ENCODE measurements at places on chromosomes 4 and X.

DNA sequence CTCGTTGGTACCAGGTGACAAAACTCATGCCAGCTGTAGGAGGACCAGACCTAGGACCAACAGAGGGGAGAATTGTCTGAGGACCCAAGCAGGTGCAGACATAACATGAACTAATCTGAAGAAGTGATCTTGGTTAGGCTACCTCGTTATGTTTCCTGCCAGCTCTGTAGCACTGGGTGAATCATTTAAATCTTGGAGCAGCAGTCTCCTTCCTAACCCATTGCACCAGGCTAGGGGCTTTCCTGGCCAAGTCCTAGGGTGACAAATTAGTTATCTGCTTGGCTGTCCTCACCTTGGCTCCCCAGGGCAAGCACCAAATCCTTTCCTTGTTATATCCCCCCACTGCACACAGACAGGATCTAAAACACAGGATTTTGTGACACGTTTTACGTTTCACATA, 87.8 kb downstream of the WWC2 start:
- H3K27ac ChIP-seq = no peak overlapping the region
- DNase-seq = no peak
- no peaks in the 10 kb centered on the region for H3K27me3 ChIP-seq
- no peaks in the 10 kb centered on the region for H3K36me3 ChIP-seq
- H3K4me3 ChIP-seq = no peak overlapping the region
- H3K4me1 ChIP-seq = no peaks in the 10 kb centered on the region

GRCh38 chrX:82676386-82676785, 831.7 kb upstream of the POU3F4 start:
- H3K27me3 ChIP-seq = no peaks in the 10 kb centered on the region
- H3K4me3 ChIP-seq = no peak overlapping the region
- DNase-seq = no peak
- no peaks in the 10 kb centered on the region for H3K4me1 ChIP-seq
- H3K27ac ChIP-seq = no peak overlapping the region

- peaks cover 28% of the 10 kb centered on the region for H3K4me1 ChIP-seq
- H3K4me3 ChIP-seq = no peak overlapping the region
- H3K27ac ChIP-seq = peak overlapping the region; percentile 62
- H3K27me3 ChIP-seq = no peaks in the 10 kb centered on the region
Observed at GRCh38 chr4:23818097-23818885, 71.6 kb downstream of the PPARGC1A start.

GRCh38 chrX:129686422-129686948, 31.7 kb upstream of the APLN start:
- DNase-seq = peak; percentile 64
- H3K4me1 ChIP-seq = no peaks in the 10 kb centered on the region
- no peaks in the 10 kb centered on the region for H3K36me3 ChIP-seq
- no peaks in the 10 kb centered on the region for H3K27me3 ChIP-seq
- peak overlapping the region; percentile 58 for H3K27ac ChIP-seq

DNA sequence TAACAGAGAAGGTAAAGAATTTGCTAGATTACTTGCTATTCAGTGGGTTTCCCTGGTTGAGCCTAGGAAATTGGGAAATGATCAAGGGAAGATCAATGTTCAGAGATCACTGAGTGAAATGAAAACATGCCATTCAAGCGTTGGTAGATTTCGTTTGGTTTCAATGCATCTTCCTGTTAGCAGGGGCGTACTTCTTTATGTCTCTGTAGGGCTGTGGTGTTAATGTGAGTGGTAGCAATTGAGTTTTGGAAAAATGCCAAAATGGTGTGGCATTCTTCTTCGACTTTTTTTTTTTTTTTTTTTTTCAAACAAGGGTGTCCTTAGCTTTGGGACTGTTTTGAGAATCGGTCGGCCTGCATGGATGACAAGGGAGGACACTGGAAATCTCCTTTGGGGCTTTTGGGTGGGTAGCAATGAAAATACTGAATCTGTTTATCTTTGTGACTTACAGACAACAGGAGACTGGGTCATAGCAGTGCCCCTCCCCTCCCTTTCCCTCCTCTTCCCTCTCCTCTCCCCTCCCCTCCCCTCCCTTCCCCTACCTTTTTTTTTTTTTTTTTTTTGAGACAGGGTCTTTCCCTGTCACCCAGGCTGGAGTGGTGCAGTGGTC, 50.4 kb downstream of the SPRY1 start:
- H3K4me1 ChIP-seq = peaks cover 8% of the 10 kb centered on the region
- no peak for DNase-seq
- H3K27ac ChIP-seq = no peak overlapping the region
- H3K27me3 ChIP-seq = no peaks in the 10 kb centered on the region

GRCh38 chr4:125541836-125542385, 227.2 kb downstream of the FAT4 start:
- no peaks in the 10 kb centered on the region for H3K36me3 ChIP-seq
- no peaks in the 10 kb centered on the region for H3K27me3 ChIP-seq
- no peak for DNase-seq
- H3K27ac ChIP-seq = no peak overlapping the region
- H3K4me1 ChIP-seq = no peaks in the 10 kb centered on the region

DNA sequence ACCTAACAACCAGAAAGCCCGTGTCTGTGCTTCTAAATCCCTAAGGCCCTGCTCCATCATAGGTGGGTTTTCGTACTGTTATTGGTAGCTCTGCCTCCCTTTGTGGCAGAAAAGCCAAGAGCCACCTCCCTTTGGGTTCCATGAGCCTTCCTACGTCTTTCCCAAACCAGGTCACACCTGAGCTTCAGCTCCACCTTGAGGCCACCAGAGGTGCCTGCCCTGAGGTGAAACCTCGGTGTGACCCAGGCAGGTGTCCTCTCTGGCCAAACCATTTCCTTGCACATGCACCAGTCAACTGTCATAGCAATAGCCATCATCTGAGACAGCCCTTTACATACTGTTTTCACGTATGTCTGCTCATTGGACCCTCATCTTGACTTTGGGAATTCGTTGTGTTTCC, 188.0 kb upstream of the RBPJ start:
- H3K27me3 ChIP-seq = no peaks in the 10 kb centered on the region
- no peaks in the 10 kb centered on the region for H3K4me1 ChIP-seq
- no peak overlapping the region for H3K4me3 ChIP-seq
- no peak overlapping the region for H3K27ac ChIP-seq
- no peaks in the 10 kb centered on the region for H3K36me3 ChIP-seq

DNA sequence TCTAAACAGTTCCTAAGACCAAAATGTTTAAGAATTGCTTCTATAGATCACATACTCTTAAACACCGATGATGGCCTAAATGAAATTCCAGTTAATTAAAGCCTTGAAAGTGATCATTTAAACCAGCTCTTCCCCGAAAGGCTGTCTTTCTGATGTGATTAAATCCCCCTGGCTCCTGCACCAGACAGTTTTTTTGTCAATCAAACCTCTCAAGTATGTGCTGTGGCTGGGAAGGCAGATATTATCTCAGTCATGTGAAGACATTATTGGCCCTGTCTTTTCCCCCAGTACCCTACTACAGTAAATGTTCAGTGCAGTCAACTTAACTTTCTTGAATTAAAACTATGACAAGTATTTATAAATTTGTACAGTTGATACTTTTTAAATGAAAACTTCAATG, 121.0 kb upstream of the MYOZ2 start:
- DNase-seq = no peak
- H3K36me3 ChIP-seq = no peaks in the 10 kb centered on the region
- H3K4me1 ChIP-seq = peaks cover 33% of the 10 kb centered on the region
- H3K27me3 ChIP-seq = no peaks in the 10 kb centered on the region
- peak overlapping the region; percentile 2 for H3K27ac ChIP-seq

GRCh38 chr4:171561419-171561818, 251.8 kb upstream of the GALNTL6 start:
- DNase-seq = no peak
- no peaks in the 10 kb centered on the region for H3K4me1 ChIP-seq
- no peaks in the 10 kb centered on the region for H3K27me3 ChIP-seq
- H3K36me3 ChIP-seq = no peaks in the 10 kb centered on the region

DNA sequence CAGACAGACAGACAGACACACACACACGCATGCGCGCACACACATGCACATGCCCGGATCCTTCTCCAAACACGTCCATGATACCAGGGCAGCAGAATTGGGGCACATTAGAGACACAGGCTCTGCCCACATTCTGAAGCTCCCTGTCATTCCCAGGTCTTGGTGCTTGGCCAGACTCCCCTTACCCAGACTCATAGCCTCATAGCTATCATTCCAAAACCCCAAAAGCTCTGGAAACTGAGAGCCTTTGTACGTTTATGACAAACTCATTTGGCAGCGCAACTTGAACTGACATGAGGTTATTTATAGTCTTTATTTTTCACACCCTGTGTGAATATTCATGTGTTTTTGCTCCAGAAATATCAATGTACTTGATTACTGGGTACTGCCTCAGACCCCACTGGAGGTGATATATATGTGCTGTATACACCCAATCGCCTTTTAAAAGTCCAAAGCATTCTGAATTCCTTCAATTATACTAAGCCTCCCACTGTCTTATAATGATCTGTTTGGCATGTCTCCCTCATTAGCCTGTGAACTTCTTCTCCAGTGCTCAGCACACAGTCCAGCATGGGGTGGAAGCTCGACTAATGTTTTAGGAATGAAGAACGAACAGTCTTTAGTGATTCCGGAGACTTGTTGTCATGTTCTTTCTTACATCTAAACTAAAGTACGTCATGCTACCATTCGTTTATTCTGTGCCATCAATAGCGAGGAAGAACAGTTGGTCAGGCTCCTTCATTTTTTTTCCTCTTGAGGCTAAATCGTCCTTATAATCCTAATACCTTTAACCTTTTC, 45.0 kb downstream of the RTL9 start:
- H3K27ac ChIP-seq = no peak overlapping the region
- no peaks in the 10 kb centered on the region for H3K4me1 ChIP-seq
- H3K4me3 ChIP-seq = no peak overlapping the region
- no peak for DNase-seq
- H3K36me3 ChIP-seq = no peaks in the 10 kb centered on the region

DNA sequence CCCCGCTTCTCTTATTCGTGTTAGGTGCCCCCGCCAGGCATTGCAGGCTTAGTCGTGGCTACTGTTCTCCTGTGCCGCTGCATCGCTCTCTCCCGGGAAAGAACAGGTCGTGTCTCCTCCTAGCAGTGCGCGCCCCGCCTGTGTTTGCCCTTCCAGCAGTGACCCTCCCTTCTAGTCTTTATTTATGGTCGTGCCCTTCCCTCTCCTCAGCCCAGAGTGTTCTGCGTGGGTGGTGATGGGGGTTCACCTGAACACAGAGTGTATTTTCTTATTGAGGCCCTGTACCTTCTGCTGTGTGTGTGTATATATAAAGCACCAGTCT, 15.2 kb downstream of the USP11 start:
- H3K27me3 ChIP-seq = no peaks in the 10 kb centered on the region
- H3K4me3 ChIP-seq = no peak overlapping the region
- H3K27ac ChIP-seq = no peak overlapping the region
- no peaks in the 10 kb centered on the region for H3K36me3 ChIP-seq

GRCh38 chrX:109283870-109284269, 198.0 kb downstream of the GUCY2F start:
- H3K4me3 ChIP-seq = no peak overlapping the region
- no peak for DNase-seq
- H3K27me3 ChIP-seq = no peaks in the 10 kb centered on the region
- no peaks in the 10 kb centered on the region for H3K36me3 ChIP-seq

DNA sequence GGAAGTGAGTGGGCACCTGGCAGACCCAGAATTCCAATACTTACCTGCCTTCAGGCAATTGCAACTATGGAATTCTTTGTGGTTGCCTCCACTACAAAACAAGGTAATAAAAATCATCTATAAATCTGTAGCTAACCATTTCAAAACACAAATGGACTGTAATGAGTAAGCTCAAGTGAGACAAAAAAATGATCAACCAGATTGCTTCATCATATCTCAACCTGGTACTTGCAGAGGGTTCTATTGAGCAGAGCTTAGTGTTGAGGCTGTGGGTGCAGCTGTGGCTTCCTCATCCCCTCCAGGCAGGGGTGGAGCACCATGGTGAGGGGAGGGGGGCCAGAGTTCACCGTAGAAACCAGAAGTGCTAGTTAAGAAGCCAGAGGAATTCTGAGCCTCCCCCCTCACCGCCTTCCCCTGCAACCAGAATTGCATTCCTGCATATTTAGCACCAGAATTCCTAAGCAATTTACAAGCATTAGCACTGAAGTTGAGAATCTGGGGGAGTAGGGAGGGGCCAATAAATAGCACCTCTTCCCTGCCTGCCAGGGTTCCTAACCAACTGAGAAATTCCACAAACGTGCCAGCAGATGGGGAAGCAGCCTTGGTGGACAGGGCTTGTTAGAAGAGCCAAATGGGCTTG, 11.5 kb downstream of the CTAG1A start:
- H3K4me1 ChIP-seq = no peaks in the 10 kb centered on the region
- no peaks in the 10 kb centered on the region for H3K27me3 ChIP-seq
- H3K36me3 ChIP-seq = no peaks in the 10 kb centered on the region
- H3K4me3 ChIP-seq = no peak overlapping the region
- DNase-seq = no peak

- H3K4me1 ChIP-seq = peaks cover 45% of the 10 kb centered on the region
- peak; percentile 38 for DNase-seq
- H3K4me3 ChIP-seq = no peak overlapping the region
- H3K27ac ChIP-seq = peak overlapping the region; percentile 71
- no peaks in the 10 kb centered on the region for H3K27me3 ChIP-seq
Observed at GRCh38 chr4:128517739-128518510, 230.3 kb upstream of the PGRMC2 start.

DNA sequence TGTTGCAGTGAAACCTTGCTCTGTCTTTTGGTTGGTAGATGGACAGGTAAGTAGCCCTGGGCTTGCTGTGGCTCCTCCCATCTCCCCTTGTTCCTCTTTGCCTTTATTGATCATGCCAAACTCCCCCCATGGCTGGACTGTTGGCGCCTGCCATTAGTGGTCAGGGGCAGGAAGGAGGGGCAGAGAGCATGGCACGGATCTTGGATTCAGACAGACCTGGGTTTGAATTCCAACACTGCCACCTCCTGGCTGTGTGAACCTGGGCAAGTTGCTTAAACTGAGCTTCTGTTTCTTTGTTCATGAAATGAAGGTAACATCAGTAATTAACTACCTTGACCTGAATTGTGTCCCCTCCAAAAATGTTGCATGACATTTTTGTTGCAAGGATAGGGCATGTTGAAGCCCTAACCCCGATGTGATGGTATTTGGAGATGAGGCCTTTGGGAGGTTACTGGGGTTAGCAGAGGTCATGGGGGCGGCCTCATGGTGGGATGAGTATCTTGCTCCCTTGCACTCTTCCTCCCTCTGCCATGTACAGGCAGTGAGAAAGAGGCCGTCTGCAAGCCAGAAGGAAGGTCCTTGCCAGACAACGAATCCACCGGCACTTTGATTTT, 6.0 kb downstream of the SLC2A9 start:
- H3K27ac ChIP-seq = no peak overlapping the region
- H3K36me3 ChIP-seq = no peaks in the 10 kb centered on the region
- no peaks in the 10 kb centered on the region for H3K27me3 ChIP-seq
- no peak overlapping the region for H3K4me3 ChIP-seq

DNA sequence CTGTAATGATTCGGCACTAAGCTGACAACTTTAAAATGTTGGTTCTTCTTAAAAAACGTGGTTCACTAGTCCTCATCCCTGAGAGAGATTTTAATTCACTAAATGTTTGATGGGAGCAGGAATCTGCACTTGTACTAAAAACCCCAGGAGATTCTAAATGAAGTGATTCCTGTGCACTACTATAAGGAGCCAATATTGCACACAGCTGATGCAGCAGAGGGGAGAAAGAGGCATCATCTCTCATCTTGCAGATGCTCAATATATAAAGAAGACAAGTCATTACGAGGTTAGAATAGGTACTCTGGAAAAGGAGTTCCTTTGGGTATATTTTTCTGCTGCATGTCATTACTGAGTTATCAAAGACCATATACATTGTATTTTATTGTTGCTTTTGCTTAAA, 207.6 kb upstream of the RASGEF1B start:
- H3K4me1 ChIP-seq = no peaks in the 10 kb centered on the region
- H3K27ac ChIP-seq = no peak overlapping the region
- no peaks in the 10 kb centered on the region for H3K27me3 ChIP-seq
- no peak for DNase-seq
- H3K4me3 ChIP-seq = no peak overlapping the region
- no peaks in the 10 kb centered on the region for H3K36me3 ChIP-seq
